ENCODE measurements at places on chromosomes 13 and 19.

GRCh38 chr19:4537953-4538600 is 1.8 kb downstream of the LRG1 start:
- DNase-seq, result no peak

DNA sequence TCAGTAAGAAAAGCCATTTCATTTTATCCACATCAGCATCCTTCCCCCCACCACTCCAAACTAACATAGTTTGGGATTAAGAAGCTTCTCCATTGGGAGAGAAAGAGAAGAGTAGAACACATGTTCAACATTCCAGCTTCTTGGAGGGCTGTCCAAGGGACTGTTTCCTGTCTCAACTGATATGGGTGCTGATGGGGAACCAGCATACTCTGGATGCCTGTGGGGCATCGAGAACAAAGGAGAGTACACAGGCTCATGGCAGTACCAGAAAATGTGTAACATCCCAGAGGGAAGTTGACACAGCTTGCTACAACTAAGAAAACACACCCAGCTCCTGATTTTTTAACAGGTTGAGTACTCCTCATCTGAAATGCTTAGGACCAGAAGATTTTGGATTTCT is 24.7 kb downstream of the SUCLA2 start:
- no peak for DNase-seq

GRCh38 chr19:30161021-30161655 is 211.0 kb upstream of the ZNF536 start:
- DNase-seq, result no peak

GRCh38 chr19:45103156-45103507 is 10.2 kb downstream of the PPP1R37 start:
- no peak for DNase-seq

- no peak for DNase-seq
These were observed 984 bp downstream of the SIX5 start for GRCh38 chr19:45767881-45768654.

GRCh38 chr19:33686687-33687480 is 65.1 kb downstream of the CHST8 start:
- DNase-seq, result no peak

DNA sequence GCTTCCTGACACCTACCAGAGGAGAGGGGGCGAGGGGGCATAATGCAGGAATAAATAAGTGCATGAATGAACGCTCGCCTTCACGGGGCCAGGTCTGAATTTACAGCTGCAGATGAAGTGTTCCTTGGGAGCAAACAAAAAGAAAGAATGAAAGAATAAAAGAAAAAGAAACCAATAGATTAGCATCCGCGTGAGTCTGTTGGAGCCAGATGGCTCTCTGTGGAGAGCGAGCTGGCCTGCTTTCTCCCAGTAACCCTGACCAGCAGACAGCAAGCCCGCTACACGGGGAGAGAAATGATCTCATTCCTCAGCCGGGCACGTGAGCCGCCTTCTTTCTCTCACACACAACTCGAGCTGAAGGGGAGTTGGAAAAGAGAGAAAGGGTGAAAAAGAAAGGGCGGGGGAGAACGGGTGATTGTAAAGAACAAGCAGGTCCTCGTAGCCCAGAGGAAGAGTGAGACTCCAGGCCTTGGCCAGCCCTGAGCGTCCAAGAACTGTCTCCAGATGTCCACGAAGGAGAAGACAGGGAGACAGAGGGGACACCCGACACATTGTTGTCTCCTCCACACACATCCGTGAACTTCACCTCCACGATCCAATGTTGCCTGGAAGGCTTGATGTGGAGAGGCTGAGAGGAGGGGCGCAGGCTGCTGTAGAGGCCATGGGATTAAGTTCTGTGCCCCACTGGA is 81.4 kb downstream of the RNASEH2B start:
- DNase-seq, result no peak

DNA sequence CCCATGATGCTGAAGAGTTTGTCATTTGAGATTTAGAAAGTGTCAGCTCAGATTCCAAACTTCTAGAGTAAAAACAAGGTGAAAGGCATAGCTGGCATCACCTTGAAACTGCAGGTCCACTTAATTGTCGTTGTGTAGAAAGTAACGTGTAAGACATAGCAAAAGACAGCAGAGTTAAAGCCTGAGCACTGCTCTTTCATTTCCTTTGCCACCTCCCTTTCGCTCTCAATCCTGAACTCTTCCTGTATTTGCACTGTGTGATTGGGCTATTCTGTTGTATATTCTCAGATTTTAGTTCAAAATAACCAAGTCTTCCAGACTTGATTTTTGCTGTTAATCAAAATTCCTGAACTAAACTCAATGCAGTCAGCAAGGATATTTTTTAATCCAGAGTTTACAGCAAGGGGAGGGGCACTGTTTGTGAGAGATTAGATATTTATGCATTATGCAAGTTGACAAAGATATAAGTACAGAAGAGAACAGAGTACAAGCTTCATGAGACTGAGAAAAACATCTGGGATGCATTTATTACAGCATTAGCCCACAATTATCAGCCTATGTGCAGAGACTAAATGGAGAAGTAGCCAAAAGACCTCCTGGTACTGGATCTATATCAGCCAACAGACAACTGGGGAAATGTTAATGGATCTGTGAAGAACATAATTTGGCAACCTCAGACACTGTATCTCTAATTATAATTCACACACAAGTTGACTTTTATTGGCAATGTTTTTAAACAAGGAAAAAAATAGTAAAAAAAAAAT is 328.6 kb downstream of the SUCLA2 start:
- DNase-seq, result no peak

GRCh38 chr13:32911506-32911905 is 104.7 kb upstream of the KL start:
- no peak for DNase-seq

GRCh38 chr13:52001120-52001731 is 10.0 kb downstream of the ATP7B start:
- no peak for DNase-seq

DNA sequence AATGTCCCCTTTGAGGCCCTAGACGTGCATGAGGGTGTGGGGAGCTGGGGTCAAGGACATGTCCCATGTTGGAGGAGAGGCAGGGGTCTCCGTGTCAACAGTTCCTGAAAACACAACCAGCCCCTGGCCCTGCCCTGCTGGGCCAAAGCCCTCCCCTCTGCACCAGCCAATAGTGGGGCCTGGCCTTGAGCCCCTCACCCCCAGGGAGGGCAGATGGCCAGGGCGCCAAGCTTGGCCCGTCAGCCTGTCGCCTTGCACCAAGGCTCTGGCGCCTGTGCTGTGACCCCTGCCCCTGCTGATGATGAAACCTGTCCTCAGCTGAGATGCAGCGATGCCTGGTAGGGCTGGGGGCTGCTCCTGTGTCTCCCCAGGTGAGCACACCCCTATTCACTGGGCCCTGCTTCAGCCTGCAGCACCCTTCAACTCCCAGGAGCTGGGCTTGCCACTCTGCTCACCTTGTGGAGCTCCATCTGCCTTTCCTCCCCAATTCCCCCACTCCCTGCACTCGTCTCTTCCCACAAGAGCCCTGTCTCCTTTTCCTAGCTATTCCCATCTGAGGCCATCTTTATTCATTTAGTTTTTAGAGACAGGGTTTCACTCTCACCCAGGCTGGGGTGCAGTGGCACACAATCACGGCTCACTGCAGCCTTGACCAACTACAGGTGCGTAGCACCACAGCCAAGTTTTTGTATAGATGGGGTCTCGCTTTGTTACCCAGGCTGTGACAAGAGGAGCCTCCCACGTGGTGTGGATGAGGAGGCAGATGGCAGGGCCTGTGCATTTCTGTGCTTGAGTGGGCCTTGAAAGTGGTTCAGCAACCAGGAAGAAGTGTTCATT is 2.1 kb upstream of the HAMP start:
- no peak for DNase-seq

- DNase-seq, result no peak
These were observed 39.3 kb downstream of the RFXAP start for GRCh38 chr13:36858290-36858689.

DNA sequence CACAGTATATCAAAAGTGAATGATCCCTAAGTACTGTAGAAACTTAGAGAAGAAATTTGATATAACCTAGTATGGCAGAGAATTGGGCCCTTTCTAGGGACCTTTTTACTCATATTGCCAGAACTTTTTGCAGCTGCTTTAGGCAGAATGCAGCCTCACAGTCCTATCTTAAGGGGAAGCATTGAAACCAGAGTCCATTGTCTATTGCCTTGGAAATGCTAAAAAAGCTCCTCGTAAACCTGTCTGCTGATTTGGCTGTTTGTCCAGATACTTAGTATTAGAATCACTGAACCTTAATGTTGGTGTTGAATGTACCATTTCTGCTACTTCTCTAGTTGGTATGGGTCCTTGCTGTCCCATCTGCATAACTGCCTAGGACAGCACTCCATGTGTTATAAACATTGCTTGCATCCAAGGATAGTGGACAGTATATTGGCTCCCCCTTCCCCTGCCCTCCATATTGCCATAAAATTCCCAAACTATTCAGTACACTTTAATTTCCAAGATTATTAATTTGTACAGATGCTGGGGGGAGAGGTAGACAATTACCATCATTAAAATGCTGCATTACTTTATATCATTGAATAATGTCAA is 36.1 kb downstream of the LSM14A start:
- DNase-seq, result no peak

DNA sequence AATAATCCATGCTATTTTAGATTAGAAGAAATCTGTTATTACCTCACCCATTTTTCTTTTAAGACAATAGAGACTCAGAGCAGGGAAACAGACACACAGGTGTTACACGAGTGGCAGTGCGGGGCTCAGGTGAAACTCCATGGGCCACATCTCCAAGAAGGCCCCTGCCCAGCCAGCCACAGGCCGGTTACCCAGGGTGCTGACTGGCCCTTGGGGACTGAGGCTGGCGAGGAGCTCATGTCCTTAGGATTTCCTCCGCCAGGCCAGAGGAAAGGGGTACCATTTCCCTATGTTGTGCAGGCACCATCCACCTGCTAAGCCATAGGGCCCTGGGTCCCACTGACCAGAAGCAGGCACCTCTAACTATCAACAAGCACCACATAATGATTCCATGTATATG is 10.6 kb downstream of the C19orf47 start:
- no peak for DNase-seq

DNA sequence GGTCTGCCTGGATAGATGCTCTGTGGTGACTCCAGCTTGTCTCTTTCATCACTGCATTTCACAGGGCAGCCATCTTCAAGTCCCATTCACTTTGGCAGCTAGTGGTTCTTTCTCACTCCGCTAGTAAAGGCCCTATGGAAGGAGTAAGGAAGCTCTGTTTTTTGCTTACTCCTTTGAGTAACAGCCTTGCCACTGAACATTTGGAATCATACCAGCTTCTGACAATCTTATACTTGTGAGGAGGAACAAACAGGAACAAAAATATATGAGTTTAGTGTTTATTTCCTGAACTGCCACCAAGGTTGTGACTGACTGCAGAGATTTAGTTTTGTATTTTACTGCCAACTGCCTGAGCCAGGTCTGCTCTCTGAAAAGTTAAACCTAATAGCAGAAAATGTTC is 38.7 kb downstream of the KCTD4 start:
- DNase-seq, result no peak

DNA sequence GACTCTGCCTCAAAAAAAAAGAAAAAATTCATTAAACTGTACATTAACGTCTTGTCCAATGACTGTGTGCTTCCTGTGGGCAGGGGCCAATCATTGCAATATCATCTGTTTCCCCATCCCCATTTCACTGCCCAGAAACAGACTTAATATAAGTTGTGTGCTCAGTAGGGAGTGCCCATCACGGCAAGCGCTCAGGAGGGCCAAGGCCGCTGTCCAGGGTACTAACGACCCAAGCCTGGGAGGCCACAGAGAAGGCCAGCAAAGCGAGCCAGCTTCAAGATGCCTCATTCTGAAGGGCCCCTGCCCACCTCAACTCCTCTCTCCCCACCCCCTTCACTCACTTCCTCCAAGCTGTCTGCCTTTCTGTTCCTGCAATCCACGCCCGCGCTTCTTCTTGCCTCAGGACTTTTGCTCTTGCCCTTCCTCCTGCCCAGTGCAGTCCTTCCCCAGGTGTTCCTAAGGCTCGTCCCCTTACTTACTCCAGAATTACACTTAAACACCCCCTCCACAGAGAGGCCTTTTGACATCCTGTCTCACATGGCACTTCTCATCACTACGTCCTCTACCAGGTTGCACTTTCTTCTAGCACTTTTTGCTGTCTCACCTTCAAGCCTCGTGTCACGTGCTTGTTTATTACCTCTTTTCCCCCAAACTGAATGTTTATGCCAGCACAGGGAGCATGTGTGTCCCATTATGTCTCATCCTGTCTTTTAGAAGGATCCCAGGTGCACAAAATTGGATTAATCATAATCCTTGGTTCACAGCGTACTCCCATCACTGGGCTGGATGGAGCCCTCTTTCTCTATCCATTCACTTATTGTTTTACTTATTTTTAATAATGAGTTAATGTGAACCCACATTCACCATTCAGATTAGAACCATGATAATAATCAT is 11.3 kb upstream of the POU2F2 start:
- DNase-seq, result no peak

DNA sequence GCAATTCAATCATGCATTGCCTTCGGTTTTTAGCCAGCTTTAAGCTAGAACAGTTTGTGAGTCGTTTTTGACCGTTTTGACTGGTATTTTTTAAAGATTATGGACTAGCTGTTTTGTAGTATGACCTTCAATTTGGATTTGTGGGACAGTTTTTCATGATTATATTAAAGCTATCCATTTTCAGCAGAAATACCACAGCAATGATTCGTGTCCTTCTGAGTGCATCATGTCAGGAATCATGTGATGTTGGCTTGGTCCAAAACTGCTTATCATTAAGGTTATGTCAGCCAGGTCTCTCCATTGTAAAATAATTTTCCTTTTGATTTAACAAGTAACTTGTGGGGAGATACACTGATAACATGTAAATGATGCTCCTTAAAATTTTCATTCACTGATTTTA is 229.0 kb downstream of the POSTN start:
- DNase-seq, result no peak

DNA sequence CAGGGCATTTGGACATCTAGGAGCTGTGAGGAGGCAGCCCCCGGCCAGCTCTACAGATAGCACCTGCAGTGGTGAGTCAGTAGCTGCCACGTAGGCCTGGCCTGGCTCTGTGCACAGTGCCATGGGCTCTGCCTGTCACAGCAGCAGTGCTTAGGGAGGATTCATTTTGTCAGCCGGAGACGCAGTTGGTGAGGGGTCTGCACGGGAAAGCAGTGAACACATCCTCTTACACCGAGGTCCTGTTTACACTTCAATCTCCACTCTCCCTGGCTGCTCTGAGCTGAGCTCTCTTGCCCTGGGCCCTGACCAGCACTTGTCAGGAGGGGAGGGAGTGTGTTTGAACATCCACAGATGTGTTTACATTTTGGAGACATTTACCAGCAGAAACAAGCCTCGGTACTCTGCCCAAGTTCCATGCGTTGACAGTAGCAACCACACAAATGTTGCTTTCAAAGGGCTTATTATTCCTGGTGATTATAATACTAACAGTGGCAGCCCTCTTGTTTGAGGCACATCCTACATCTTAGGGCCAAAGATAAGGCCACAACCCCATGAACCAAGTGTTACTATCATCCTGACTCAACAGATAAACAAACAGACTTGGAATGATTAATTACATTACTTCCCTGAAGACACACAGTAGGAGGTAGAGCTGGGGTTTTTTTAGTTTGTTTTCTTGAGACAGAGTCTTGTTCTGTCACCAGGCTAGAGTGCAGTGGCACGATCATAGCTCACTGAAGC is 148.9 kb downstream of the USP12 start:
- DNase-seq, result no peak
